ENCODE measurements at places on chromosomes 2 and 18.

DNA sequence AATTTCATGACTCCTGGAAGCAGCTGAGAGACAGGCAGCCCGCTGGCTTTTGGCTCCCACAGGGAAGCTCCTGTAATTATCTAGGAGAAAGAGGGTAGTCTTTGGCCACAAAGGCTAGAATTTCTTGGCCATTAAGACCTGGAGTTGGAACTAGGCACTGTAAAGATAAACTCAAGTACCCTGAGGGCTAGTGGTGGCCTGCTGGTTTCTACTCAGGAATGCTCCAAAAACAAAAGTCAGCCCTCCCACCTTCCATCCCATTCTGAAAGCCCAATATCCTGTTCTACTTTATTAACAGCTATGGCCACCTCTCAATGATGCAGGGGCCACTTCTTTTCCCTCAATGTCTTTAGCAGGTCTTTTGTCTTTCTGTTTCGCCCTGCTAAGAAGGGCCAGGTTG is 34.0 kb upstream of the CYP26B1 start:
- no peak for DNase-seq

GRCh38 chr2:193891023-193891422 is 1696.3 kb upstream of the TMEFF2 start:
- DNase-seq, result no peak

- DNase-seq, result no peak
These were observed 104.3 kb upstream of the PXDN start for GRCh38 chr2:1848599-1848995.

DNA sequence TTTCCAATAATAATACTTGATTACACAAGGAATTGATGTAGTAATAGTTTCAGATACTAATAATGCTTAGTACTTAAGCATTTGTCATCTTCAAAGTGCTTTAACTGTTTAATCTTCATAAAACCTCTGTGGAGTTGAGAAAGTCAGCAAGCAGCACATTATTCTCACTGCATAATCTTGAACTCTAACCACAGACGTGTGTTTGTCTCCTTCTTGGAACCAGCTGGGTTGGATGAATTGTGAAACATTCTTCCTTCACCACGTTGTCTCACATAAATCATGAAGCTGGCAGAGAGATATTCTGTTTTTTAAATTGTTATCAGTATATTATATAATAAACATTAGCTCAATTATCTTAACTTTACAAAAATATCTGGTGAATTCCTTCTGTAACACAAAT is 55.1 kb upstream of the LDAH start:
- no peak for DNase-seq

GRCh38 chr2:85794491-85795121 is 40.8 kb downstream of the ATOH8 start:
- no peak for DNase-seq

GRCh38 chr2:229416116-229416694 is 145.1 kb upstream of the PID1 start:
- no peak for DNase-seq

Data from stimulated activated CD4-positive, alpha-beta T cell treated with anti-CD3 and anti-CD28 coated beads, Interleukin-1b, Interleukin-23, amount 100 ng/mL, for 1 hour (primary cell).